ENCODE measurements at places on chromosomes 1 and 21.

DNA sequence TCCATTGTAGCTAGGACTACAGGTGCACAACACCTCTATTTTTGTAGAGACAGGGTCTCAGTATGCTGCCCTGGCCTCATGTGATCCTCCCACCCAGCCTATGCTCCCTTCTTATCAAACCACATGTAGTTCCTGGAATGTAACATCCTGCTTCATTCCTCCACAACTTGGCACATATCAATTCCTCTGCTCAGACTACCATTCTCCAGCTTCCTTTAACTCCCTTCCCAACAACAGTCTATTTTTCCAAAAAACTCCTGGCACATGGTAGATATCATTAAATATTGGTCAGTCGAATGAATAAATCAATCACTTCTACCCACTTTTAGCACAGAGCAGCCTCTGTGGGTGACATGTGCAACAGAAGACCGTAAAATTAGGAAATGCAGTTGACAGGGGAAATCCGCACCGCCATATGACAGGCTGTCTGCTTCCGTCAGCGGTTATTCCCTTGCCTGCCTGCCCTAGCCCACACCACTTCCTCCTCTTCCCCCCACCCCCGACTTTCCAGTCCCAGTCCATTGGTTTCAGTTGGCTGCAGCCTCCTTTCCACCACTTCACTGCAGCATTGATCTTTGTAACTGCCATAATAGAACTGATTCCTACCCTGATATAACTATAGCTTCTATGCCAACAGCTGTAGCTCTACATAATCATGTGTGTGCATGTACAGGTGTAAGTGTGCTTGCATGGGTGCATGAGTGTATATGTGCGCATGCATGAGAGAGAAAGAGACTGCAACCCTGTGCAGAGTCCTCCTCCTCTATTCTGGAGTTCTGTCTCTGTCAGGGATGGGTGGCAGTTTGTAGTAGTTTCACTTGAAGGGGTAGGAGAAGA is 6.8 kb upstream of the AKR1A1 start:
- peak; percentile 62 for DNase-seq

- DNase-seq, result no peak
These were observed 145.6 kb downstream of the HIVEP3 start for GRCh38 chr1:41773144-41773591.

- peak; percentile 7 for DNase-seq
These were observed 40.9 kb downstream of the STX6 start for GRCh38 chr1:180981596-180982387.

DNA sequence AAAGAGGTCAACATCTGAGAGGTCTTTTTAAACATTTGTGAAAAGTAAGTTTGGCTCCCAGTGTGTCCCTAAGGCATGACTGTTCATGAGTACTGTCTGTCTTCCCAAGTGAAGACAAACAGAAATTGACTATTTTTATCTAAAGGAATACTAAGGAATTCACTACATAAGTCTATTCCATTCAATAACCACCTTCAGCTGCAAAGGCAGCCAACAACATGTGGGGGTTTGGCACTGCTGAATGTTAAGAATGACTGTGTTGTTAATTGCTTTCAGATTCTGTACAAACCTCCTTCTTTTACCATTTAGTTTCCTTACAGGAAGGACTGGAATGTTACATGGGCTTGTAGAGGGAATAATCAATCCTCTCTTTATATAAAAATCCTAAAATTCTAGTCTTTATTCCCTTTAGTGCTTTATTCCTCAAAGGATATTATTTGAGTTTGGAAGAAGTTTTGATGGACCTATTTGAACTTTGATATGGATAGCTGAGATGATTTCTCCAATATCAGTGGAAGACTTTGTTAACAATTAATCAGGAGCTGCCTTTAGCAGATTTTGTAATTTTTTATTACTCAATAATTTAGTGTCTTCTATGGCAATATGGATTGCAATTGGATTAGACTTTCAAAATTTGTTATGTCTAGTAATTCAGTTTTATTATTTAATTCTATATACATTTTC is 201.7 kb upstream of the CHRM3 start:
- DNase-seq, result no peak

GRCh38 chr21:38486221-38486620 is 12.1 kb downstream of the ERG start:
- no peak for DNase-seq

- no peak for DNase-seq
These were observed 694.4 kb downstream of the LTN1 start for GRCh38 chr21:28298251-28298672.

GRCh38 chr1:17877896-17878295 is 122.8 kb downstream of the ACTL8 start:
- DNase-seq, result no peak

- DNase-seq, result no peak
These were observed 155.9 kb downstream of the DISP1 start for GRCh38 chr1:222970711-222971110.

DNA sequence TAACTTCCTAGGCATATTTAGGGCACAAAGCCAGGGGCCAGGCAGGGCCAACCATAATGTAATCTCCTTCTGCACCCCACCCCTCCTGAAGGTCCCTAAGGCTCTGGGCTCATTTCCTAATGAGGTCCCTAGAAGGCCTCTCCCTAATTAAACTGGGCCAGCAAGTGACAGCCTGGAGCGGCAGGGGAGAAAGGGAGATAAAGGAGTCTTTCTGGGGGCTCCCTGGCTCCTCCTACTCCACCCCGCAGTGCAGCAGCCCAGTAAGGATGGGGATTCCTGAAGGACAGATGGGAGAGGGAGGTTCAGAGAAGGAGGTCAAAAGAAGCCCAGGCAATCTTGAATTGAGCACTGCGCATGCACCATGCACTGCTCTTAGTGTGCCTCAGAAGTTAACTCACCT is 12.8 kb downstream of the LRP8 start:
- no peak for DNase-seq

DNA sequence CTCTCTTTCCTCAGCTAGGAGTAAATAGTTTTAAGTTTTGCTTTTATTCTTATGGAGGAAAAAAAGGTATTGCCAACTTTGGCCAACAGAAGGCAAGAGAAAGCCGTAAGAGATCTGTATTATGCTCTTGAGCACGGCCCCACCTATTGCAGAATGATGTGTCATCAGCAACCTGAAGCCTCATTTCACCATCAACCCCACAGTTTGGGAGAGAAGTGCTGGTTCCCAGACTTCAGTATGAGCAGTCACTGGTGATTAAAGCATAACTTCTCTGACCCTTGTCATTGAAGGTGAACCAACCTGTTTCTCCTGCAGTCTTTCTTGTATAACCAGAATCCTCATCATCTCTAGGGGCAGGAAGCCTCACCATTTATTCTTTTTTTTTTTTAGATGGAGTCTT is 100.2 kb downstream of the SIPA1L2 start:
- DNase-seq, result no peak

DNA sequence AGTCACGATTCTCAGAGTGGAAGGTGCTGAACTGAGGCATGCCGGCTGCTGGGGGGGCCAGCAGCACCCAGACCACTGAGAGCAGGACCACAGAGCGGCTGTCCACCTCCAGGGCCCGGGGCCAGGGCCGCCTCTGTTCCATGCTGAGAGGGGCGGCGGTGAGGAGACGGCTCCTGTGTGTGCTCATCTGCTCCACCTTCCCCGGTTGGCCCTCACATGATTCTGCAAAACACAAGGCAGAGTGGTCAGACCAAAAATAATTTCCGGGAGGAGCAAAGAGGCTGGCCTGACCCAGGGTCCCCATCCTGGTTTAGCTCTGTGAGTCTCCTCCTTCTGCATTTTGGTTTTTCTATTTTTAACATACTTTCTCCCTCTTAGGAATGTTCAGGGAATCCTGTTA is 26.4 kb downstream of the PLXNA2 start:
- DNase-seq, result no peak

- DNase-seq, result no peak
These were observed 2.3 kb upstream of the HMGCS2 start for GRCh38 chr1:119771016-119771415.

GRCh38 chr1:199857516-199857915 is 170.0 kb upstream of the NR5A2 start:
- DNase-seq, result no peak

DNA sequence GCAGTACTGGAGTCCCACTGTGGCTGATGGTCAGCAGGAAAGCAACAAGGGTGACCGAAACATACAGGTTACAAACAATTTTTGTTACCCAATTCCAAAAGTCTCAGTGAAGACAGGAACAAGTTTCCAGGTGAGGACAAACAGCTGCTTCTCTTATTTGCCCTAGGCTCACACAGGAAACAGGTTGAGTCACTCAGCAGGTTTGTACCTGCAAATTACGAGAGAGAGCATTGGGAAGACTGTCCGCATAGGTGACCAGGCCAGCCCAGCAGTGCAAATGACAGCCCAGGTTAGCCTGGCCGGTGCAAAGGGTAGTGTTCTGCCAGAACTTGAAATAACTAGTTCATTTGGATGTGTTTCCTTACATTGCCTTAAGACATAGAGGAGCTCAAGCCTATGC is 40.0 kb upstream of the DSCAM start:
- no peak for DNase-seq

DNA sequence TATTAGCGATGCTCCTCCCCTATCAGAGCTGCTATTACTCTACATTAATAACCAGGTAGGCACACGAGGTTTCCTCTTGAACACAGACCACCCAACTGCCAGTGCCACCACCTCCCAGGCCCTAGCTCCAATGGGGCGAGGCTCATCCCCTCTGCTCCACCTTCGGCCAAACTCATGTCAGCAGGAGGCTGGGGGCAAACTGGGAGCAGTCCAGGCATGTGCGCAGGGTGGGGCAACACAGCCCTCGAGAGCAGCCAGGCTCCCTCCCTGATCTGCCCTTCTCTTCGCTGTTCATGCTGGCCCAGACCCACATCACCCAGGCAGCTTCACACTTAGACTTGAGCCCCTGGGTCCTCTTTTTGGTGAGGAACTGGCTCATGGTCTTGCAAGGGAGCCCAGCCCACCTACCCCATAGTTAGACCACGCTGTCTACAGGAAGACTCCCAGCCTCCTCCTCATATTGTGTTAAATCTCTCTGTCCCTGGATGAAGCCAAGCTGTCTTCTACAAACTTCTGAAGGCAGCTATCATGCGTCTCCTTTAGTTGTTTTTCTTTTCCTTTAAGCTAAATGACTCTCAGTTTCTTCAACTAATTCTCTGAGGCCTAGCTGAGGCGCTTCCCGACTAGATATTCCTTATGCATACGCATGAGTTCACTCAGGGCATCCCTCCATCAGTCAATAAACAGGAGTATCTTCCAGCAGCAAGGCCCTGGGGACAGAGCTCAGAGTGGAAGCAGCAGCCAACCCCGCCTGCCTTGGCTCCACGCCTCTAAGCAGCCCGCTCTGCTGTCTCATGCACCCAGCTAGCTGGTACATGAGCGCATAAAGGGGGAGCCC is 12.0 kb downstream of the TMEM9 start:
- no peak for DNase-seq

GRCh38 chr1:11729498-11730428 is 6.2 kb upstream of the AGTRAP start:
- DNase-seq, result no peak

DNA sequence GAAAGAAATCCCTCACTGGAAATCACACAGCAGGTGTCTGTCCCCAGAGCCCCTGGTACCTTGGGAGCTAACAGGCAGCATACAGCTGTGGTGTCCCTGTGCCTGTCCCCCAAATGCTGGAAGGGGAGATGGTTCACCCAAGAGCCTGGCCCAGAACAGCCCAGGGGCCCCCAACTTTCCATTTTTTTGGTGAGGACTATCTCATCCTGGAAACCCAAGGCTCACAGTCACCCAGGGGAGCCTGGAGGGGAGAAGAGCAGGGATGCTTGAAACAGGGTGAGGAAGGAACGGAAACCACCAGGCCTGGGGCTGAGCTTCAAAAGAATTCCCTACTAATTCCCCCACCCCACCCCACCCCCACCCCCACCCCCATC is 3.6 kb downstream of the SDC3 start:
- no peak for DNase-seq

DNA sequence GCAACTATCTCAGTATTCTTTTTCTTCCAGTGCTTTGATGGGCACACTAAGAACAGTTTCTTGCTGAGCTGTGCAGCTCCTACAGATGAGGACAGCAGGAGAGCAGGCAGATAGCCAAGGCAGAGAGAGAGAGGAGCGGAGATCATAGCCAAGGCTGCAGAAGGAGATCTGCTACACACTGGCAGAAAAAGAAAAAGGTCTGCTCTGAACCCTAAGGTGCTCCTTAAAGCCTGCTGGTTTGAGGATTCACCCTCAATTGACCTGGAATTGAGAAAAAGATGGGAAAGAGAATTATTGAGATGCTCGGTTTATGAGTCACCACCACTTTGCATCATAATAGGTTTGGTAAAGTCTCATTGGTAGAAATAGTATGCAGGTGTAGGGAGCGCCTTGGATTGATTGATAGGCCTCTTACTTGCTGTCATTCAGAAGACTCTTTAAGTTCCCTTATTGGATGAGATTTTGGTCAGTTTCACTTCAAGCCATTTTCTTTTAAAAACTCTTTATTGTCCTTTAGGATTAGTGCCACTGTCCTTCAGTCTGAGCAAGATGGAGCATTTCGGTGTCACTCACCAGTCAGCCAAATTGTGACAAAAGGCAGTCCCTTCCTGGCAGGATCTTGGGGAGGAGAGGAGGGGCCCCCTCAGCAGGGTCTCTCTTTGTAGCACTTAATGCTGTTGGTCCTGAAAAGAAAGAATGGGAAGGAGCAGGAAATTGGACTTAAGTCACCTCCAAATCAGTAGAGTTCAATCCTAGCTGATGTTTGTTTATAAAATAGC is 685.0 kb downstream of the ADGRL2 start:
- no peak for DNase-seq

DNA sequence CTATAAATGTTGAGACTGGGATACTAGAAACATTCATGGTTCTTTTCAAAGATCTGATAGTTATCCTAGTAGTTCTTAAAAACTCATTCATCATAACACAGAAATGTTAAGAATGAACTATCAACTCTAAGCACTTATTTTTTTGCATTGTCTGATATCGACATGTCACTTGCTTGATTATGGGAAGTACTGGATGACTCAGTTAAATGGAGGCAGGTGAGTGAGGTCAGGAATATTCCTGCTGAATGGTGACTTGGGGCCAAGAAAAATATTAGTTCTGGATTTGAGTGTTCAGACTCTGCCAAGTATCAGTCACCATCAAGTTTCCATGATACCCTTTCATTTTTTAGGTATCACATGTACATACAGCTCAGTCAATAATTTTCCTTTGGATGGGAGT is 63.6 kb downstream of the NEK7 start:
- DNase-seq, result no peak

DNA sequence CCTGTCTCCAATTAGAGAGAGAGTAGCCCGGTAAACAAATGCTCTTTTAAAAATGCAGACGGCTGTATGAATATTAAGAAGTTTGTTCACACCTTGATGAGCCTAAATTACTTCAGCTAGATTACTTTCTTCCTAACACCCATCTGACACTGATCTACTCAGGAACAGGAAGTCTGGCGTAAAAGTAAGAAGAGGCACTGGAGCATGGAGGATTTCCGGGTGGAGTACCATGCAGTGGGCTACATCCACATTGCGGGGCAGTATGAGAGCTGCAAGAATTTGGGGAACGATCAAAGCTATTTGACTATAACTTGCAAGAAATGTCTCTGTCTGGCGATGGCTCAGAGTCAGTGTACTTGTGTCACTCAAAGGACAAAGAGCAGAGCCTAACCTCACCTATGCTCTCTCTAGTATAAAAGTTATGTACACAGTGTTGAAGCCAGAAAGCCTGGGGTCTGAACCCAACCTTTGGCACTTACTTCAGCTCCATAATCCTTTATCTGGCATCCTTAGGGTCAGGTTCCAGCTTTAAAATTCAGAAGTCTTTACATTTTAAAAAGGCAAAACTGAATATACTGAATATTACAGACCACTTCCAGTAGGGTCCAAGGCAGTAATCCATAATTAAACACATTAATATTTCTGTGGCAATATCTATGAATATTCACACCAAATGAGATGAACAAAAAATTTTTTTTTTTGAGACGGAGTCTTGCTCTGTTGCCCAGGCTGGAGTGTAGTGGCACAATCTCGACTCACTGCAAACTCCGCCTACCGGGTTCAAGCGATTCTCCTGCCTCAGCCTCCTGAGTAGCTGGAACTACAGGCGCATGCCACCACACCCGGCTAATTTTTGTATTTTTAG is 7.9 kb upstream of the GNPAT start:
- DNase-seq, result no peak

Measured in activated CD4-positive, alpha-beta T cell treated with anti-CD3 and anti-CD28 coated beads for 24 hours (primary cell).